ENCODE measurements at places on chromosomes 2 and 18.

DNA sequence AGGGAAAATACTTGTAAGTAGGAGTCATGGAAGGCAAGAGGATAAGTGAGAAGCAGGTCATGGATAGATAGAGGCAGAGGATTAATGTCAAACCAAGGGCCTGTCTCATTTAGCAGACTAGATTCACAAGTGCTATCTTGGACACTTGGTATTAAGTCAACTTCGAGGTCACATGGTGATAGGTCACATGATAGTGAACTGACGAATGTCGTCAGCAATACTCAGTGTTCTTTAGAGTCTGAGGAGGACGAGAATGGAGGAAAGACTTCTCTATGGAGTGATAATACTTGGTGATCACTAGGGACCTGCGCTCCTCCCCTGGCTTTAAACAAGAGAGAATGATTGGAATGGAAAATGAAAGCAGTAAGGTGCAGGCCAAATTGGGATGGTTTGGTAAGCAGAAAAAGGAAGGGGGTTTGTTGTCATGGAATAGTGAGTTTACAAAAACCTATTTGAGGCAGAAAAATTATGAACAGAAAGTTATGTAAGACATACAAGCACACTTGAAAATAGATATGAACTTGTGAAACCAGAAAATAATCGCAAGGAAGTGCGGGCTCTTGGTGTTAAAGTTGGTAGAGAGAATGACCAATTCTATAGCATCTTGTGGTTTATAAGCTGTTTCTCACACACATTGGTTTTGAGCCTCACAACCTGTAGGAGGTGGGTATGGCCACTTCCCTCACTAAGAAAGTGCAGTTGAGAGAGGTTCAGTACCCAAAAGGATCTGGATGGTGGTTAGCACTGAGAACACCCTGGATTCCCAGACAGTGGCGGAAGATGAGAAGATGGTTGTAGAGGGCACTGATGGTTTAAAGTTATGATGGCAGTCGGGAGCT lies 141.5 kb downstream of the WDSUB1 start:
- DNase-seq, result no peak

DNA sequence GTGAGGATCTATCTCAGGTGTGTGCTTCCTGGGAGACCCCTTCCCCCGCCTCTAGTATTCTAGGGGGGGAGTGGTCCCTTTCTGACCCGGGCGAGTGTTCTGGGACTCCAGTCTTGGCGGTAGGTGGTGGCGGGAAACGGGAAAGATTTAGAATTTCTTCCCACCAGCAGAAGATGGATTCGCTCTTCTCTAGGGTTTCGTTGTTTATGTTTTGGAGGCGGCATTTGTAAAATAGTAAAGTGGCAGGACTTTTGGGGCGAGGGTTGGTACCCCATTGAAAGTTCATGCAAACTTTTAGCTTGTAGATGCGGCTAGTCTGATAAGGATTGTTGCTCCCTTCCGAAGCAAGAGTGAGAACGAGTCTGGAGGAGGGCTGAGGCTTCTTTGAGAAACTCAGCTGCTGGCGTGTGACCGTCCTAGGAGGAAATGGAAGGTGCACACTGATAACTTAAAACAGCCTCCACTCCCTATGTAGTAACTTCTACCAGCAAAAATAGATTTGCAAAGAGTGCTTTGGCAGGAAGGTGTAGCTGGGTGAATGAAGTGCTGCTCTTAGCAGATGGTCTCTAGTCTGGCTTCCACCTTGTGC lies 412 bp downstream of the GPD2 start:
- no peak for DNase-seq

DNA sequence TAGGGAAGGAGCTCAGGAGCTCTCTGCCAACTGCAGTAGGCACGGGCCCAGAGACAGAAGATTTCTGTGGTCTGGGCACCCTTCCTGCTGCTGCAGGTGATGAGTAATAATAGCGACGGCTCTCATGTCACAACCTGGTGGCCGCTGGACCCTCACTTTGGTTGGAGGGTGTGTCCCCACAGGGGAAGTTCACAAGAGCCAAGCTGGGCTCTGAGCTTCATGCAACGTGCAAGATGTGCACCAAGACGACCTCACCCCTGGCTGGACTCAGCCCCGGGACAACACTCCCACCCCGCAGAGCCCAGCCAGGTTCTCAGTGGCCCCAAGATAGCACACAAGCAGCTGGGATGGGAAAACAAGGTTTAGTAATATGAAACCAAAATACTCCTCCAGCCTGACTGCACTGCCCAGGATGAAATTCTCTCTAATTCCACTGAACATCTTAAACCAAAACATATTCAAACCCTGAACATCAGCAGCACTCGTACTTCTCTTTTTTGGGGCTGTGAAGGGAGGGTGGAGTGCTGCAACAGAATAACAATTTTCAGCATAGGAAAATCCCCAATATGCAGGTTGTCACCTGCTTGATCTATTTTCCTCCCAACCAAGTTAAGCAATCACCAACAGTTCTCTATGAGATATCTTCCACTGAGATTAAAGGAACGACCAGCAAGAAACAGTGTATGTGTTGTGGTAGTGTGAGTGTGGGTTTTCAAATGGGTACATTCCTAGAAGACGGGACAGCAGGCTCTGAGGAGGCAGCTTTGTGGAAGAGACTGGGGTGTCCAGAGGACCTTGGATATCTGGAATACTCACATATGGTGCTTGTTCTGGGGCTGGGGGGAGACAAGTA lies 26.5 kb downstream of the BCL2 start:
- DNase-seq, result no peak

DNA sequence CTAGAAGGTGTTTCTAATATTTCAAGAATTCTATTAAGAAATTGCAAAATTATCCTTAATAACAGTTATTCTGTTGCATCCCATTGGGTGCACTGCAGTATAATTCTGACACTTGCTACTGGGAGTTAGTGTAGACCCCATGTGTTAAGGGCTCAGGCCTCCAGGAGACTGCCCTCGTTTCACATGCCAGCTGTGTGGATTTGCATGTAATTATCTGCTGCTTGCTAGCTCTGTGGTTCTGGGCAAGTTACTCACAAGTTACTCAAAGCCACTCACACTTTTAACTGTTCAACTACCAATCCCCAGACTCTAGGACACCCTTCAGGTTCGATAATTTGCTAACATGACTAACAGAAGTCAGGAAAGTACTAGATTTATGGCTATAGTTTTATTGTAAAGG lies 38.6 kb downstream of the ST6GAL2 start:
- no peak for DNase-seq

GRCh38 chr2:141522702-141523101 lies 608.1 kb downstream of the LRP1B start:
- no peak for DNase-seq

- no peak for DNase-seq
These were observed 499.2 kb downstream of the CNTNAP5 start for GRCh38 chr2:124524155-124524915.

DNA sequence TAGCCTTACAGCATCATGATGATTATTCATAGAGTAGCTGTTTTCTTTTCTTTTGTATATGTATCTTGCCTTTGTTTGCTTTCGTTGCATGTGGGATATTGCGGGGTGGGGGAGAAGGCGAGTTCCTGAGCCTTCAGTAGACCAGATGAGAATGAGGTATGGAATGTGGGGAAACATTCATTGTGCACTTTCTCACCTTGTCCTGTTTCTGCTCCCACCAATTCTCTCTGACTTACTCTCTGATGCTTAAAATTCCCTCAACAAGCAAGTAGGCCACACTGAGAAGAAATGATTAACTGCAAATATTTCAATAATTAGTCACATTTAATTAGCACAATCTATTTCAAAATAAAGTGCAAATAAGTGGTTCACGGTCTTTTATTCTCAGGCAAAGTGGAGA lies 31.0 kb downstream of the GKN2 start:
- DNase-seq, result no peak

DNA sequence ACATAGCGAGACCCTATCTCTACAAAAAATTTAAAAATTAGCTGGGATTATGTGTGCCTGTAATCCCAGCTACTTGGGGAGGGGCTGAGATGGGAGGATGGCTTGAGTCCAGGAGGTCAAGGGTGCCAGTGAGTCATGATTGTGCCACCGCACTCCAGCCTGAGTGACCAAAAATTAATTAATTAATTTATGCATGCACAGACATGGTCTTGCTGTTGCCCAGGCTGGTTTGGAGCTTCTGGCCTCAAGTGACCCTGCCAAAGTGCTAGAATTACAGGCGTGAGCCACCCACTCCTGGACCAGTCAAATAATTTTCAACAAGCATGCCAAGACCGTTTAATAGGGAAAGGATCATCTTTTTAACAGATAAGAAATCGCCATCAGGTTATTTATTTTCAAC lies 57.7 kb upstream of the TFCP2L1 start:
- DNase-seq, result no peak

GRCh38 chr2:121055088-121055487 lies 229.9 kb downstream of the TFCP2L1 start:
- peak; percentile 16 for DNase-seq

DNA sequence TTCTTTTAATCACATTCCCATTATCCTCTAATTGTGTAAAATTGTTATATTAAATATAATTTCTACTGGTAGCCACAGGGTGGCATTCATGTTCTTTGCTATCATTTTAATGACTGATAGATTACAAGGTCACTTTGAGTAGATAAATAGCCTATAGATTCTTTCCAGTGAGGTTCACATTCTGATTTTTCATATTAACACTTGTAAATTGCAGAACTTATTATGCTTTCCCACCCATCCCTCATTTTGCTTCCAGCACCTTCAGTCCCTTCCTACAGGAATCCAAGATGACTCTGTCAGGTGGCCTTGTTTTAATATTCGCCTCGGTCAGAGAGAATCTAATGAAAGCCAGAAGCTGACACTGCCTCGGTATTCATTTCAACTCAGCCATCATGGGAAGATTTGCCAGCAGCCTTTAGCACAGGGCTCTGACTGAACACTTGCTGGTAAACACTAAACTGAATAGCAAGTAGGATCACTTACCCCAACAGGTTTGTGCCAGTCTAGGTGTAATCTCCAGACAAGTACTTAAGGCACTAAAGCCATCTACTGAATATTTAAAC lies 101.2 kb upstream of the FSHR start:
- no peak for DNase-seq

DNA sequence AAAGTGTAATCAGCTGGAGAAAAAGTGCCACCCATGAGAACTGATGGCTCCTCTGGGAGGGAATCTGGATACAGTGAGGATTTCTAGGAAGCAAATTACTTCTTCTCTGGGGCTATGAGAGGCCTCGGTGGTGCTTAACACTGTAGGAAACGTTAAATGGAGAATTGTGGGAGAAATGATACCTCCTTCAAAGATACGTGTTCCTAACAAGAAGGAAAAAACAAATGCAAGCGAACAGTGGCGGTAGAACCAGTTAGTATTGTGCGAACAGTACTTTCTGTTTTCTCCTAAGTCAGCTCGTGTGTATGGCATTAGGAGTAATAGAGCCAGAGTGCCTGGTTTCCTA lies 587 bp upstream of the MTIF2 start:
- DNase-seq, result no peak

GRCh38 chr2:223590964-223591363 lies 11.2 kb downstream of the SCG2 start:
- DNase-seq, result no peak

DNA sequence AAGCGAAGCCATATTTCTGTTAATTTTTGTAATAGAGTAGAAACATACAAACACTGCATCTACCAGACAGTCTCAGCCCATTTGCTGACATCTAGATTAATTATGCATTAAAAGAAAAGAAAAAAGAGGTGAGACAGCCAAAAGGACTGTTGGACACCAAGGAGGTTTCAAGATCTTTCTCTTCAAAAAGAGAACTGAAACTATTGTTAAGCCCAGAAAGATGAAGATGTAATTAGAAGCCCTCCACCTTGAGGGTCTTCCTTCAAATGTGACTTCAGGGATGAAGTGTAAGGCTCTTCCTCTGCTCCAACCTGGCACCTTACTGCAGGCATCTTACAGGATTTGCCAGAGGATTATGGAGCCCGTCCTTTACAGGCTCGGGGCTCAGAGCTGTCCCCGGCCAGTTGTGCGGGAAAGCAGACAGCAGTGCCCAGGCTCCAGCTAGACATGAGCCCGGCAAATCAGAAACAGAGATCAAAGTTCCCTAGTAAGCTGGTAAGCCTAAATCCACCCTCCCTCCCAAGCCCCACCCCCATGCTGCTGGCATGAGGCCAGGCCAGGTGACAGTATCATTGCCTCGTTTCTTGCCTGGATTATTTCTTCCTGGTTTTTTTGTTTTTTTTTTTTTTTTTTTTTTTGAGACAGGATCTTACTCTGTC lies 38.9 kb downstream of the ADI1 start:
- DNase-seq, result no peak

DNA sequence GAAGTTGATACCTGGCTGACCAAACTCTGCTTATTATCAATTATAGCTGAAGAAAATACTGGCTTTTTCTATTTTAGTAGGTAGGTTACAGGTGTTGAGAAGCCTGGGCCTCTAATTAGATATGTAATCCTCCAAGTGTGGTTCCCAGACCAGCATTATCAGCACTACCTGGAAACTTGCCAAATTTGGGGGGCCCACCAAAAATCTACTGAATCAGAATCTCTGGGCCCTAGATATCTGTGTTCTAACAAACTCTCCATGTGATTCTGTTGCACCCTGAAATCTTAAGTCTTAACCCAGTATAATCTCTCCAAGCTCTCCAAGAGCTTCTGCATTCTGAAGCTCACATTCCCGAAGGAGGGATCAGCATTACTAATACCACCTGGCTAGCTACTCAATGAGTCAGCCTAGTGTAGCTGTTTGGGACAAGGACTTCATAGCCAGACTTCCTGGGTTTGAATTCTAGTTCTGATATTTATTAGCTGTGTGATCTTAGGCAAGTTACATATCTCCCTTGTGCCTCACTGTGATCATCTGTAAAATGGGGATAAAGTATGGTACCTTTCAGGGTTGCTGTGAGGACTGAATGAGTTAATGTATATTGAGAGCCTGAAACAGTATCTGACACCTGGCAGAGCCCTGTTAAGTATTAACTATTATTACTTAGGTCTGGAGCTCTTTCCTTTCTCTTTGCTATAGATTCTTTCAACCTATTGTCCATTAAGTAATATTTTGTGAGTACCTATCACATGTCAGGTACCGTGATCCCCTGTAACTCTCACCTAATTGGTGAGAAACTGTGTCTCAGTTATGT lies 94.1 kb upstream of the CD302 start:
- no peak for DNase-seq

DNA sequence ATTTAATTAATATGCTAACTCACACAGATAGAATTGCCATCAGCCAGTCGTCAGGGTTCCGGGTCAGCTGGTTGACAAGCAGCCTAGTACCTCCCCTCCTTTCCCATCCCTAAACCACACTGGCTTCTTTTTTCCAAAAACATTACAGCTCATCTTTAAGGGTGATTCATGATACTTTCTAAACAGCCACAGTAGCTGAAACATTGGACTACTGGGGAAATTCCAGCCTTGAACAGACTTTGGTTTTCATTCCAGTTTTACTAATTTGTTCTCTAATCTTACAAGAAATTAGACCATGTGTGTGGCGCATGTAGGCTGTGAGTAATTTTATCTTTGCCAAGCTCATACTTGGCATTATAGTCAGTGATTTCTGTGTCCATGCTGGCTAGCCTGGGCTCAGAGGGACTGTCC lies 110.8 kb downstream of the FMNL2 start:
- DNase-seq, result peak; percentile 95

GRCh38 chr2:43897492-43897891 lies 58.7 kb downstream of the ABCG8 start:
- DNase-seq, result no peak

GRCh38 chr2:210128961-210129360 lies 42.2 kb downstream of the KANSL1L start:
- DNase-seq, result no peak

- no peak for DNase-seq
These were observed 30.5 kb downstream of the GPC1 start for GRCh38 chr2:240465765-240466578.

GRCh38 chr2:121635371-121635770 lies 13.9 kb downstream of the CLASP1 start:
- no peak for DNase-seq

- no peak for DNase-seq
These were observed 79.8 kb downstream of the LIMS1 start for GRCh38 chr2:108614043-108614545.

GRCh38 chr2:71804281-71804751 lies 343.3 kb downstream of the CYP26B1 start:
- no peak for DNase-seq
